8988T (cell line): ENCODE measurements at places on chromosomes 7 and 10.

GRCh38 chr10:86524225-86524962 lies 2.8 kb upstream of the WAPL start:
- no peak for DNase-seq

DNA sequence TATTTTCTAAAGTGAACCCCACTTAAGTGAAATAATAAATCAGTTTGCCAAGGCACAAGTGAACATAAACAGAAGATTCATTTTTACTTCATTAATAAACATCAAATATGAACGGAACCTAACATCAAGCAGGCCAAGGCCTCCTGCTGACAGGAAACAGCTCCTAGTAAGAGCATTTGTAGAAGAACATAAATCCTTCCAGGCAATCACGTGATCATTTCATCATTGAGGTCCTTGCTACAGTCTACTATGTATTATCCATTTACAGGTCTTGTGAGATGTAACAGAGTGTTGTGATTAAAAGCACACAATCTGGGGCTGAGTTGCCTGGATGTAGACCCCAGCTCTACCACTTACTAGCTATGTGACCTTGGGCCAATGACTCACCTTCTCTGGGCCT lies 70.6 kb downstream of the CALD1 start:
- DNase-seq, result no peak

- DNase-seq, result no peak
Observed at GRCh38 chr7:99808766-99809165, 19.0 kb upstream of the CYP3A43 start.

DNA sequence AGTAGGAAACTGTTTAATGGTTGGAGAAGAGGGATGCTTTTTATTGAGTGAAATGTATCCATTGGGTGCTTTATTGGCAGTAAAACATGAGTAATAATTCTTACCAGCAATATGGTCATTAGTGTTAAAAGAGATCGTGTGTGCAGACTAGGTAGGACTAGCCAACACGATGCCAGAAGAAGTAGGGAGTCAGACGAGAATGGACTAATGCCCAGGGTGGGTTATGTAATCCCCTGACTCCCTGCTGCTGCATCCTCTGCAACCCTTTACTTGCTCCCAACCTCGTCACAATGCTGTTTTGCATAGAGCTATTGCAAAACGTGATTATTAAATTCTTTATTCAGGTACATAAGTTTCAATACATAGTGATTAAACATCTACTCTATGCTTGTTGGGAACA lies 1213.7 kb downstream of the GATA3 start:
- no peak for DNase-seq

GRCh38 chr10:114034923-114035645 lies 8.6 kb upstream of the ADRB1 start:
- DNase-seq, result no peak

DNA sequence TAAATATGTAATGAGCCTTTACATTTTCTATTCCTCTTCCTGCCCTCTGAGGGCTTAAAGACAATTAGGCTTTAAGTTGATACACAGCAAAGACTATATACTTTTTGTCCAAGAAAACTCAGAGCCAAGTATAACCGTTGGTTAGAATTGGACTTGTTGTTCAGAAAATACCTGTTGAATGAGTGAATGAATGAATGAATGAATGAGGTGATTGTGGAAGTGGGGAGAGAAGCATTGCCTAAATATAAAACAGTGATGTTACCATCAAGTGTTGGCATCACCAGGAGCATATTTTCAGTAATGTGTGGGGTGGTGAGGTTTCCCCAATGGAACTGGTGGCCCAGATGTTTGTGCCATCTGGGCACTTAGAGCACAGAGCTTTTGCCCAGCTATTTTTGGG lies 106.9 kb downstream of the AOAH start:
- DNase-seq, result no peak

- DNase-seq, result no peak
Observed at GRCh38 chr7:77313876-77314480, 102.2 kb downstream of the GSAP start.

- DNase-seq, result no peak
Observed at GRCh38 chr7:120033114-120033513, 239.9 kb upstream of the KCND2 start.

DNA sequence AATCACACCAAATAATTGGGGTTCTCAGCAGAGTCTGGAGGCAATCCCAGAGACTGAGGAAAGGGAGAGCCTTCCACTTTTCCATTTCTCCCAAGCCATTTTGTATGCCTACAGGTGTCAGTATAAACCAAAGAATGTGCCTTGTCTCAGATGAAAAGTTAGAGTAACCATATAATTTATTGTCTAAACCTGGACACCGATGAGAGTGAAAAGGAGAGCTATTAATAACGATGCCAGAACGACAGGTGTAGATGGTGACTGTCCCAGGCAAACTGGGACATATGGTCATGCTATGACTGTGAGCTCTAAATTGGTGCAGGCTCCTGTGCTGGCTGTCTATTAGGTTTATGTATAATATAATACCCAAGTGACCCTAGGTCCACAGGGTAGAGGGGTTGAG lies 219.6 kb downstream of the ARHGAP12 start:
- DNase-seq, result no peak

DNA sequence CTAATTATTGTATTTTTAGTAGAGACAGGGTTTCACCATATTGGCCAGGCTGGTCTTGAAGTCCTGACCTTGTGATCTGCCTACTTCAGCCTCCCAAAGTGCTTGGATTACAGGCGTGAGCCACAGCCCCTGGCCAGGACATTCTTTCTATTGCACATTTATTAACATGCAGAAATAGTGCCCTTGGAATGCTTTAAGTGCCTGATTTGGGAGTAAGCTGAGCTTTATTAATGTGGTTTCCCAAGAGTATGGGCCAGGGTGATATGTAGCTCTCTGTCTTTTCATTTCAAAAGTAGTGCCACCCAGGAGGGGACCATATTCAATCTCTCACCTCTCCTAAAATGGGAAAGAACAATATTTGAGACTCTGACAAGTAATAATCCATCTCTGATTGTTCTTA lies 970.7 kb downstream of the KCNMA1 start:
- no peak for DNase-seq

DNA sequence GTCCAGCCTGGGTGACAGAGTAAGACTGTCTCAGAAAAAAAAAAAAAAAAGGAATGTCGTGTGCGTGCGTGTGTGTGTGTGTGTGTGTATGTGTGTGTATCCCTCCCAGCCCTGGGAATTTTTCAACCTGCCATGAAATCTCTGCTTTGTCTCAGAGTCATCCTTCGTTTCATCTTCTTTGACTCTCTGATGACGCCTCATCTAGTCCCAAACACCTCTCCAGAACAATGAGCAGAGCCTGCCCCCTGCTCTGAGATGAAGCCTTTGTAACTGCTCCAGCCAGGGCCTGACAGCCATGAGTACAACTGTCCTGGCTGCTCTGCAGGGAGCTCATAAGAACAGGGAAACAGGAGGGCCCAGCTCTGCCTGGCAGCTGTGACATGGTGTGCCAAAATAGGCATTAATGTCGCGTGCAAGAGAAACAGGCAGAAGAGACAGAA lies 149.5 kb downstream of the FAM107B start:
- DNase-seq, result no peak

- no peak for DNase-seq
Observed at GRCh38 chr7:149714910-149715471, 58.4 kb downstream of the ZNF467 start.

- DNase-seq, result no peak
Observed at GRCh38 chr10:91076991-91077548, 143.4 kb upstream of the PCGF5 start.

DNA sequence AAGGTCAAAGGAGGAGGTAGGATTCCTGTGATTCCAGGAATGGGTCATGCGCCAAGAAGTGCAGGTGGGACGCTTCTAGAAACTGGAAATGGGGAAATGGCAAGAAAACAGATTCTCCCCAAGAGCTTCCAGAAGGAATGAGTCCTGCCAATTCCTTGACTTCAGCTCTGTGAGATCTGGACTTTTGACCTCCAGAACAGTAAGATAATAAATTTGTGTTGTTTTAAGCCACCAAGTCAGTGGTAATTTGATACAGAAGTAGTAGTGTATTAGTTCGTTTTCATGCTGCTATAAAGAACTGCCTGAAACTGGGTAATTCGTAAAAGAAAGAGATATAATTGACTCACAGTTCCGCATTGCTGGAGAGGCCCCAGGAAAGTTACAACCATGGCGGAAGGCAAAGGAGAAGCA lies 178.6 kb upstream of the GALNT17 start:
- no peak for DNase-seq

DNA sequence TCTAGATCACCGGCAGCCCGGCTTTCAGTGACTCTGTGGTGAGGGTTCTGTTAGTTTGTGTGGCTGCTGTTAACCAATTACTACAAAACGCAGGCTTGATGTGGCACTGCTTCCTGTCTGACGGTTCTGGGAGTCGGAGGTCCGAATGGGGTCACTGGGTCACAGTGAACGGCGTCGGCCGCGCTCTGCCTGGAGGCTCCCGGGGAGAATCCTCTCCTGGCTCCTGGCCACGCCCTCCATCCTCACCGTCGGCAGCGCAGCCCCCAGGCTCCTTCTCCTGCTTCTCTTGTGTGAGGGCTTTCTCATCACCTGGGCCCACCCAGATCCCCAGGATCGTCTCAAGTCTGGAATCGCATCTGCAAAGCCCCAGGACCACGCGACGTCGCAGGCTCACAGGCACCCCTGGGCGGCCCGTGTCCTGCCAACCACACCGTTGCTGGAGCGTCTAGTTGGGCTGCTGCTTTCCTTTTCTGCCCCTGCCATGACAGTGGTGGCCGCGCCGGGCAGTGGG lies 31.8 kb upstream of the NKX6-2 start:
- DNase-seq, result no peak

DNA sequence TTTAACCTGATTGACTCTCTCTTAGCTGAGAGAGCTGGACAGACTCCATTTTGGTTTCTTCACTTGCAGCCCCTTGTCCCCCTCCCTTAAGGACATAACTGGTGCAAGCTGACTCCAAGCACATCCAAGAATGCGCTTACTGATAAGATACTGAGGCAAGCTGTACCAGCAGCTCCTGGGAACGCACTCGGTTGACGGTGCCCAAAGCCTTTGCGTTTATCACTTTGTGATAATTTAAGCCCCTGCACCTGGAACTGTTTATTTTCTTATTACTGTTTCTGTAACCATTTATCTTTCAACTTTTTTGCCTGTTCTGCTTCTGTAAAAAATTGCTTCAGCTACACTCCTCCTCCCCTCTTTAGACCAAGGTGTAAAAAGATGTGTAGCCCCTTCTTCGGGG lies 8.5 kb downstream of the AKR1B15 start:
- no peak for DNase-seq

- no peak for DNase-seq
Observed at GRCh38 chr7:5692112-5692844, 89.2 kb downstream of the RNF216 start.

DNA sequence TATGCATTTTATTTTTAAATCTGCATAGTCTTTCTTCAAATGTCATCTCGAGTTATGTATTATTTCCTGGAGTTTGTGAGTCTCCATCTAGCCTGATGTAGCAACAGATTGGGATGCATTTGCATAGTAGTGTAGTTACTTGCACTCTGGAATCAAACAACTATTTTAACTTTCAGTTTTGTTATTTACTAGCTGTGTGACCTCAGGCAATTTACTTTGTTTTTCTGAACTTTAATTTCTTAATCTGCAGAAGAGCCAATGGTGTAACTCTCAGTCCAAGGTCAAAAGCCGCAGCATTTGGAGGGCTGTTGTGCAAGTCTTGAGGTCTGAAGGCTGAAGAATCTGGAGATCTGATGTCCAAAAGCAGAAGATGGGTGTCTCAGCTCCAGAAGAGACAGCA lies 175.8 kb upstream of the SORCS1 start:
- no peak for DNase-seq
